ENCODE measurements at places on chromosomes 1 and 21. TPM values are rescaled to one million over a fixed set of nuclear protein-coding genes. Genes with fewer than 3 reads are reported as not detected.
A peak's percentile ranks its signal among the peaks of the same experiment; 100 is the strongest.

DNA sequence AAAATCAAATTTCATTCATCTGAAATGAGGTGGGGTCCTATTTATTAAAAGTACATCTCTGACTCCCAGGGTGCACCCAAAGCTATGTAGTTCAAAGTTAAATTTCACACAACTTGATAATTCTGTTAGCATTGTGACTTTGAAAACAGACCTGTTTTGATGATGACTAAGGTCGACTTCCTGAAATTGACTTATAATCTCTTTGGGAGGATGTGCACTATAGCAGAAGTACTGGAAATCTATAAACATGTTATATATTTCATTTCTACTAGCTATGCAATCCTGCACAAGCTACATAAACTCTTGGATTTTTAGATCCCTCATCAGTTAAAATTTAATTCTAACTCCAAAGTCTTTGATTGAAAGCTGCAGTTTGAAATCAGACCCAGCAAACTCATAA is 507.6 kb downstream of the NEGR1 start:
- no peak for DNase-seq
- H3K27ac ChIP-seq, result no peak overlapping the region
- H3K4me3 ChIP-seq, result no peak overlapping the region
- no peaks in the 10 kb centered on the region for H3K27me3 ChIP-seq

- no peaks in the 10 kb centered on the region for H3K27me3 ChIP-seq
- no peaks in the 10 kb centered on the region for H3K36me3 ChIP-seq
- peak; percentile 68 for DNase-seq
- H3K4me1 ChIP-seq, result peaks cover 9% of the 10 kb centered on the region
- no peak overlapping the region for H3K27ac ChIP-seq
Measured at GRCh38 chr21:33196941-33197374, 32.8 kb upstream of the IFNAR2 start.

GRCh38 chr1:102120910-102121309 is 124.2 kb upstream of the OLFM3 start:
- DNase-seq, result no peak
- H3K27ac ChIP-seq, result no peak overlapping the region
- no peaks in the 10 kb centered on the region for H3K4me1 ChIP-seq
- no peak overlapping the region for H3K4me3 ChIP-seq

DNA sequence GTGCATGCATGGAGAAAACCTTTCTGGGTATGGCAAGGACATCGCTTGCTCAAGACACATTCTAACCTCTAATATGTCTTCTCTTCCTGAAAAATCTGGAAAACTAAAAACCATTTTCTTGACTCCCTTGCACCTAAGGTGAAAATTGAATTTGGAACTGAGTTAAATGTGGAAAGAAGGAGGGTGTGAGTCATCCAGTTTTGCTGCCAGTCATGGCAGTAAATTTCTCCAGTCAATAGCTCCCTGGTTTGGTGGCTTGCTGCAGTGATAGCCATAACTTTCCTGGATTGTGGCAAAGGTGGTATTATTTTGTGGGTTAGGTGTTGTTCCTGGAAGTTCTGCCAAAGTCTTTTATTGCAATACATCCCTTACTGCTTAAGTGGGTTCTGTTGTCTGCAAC is 2.5 kb downstream of the ZCCHC17 start:
- no peak for DNase-seq
- H3K4me3 ChIP-seq, result no peak overlapping the region
- H3K36me3 ChIP-seq, result no peaks in the 10 kb centered on the region
- no peaks in the 10 kb centered on the region for H3K27me3 ChIP-seq

GRCh38 chr1:38029685-38030511 is 16.7 kb downstream of the POU3F1 start:
- DNase-seq, result no peak
- H3K27me3 ChIP-seq, result no peaks in the 10 kb centered on the region
- no peak overlapping the region for H3K27ac ChIP-seq

DNA sequence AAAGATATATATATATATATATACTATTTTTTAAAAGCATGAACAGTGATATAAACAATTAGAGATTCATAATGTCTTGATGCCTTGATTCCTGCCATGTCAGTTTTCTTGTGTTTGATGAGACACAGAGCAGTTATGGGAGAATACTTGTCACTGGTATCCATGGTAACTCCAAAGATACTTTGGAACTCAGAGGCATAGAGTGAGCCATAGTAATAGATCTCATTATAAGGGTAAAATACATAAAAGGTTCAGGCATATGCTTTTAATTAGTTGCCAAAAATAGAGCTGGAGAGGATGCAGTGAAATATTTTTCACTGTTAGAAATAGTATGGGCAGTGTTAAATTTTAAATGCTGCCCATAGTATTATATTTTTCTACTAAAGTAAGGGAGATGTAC is 134.1 kb downstream of the SYT14 start:
- no peak overlapping the region for H3K27ac ChIP-seq
- no peaks in the 10 kb centered on the region for H3K4me1 ChIP-seq
- DNase-seq, result no peak
- H3K27me3 ChIP-seq, result peaks cover 18% of the 10 kb centered on the region

DNA sequence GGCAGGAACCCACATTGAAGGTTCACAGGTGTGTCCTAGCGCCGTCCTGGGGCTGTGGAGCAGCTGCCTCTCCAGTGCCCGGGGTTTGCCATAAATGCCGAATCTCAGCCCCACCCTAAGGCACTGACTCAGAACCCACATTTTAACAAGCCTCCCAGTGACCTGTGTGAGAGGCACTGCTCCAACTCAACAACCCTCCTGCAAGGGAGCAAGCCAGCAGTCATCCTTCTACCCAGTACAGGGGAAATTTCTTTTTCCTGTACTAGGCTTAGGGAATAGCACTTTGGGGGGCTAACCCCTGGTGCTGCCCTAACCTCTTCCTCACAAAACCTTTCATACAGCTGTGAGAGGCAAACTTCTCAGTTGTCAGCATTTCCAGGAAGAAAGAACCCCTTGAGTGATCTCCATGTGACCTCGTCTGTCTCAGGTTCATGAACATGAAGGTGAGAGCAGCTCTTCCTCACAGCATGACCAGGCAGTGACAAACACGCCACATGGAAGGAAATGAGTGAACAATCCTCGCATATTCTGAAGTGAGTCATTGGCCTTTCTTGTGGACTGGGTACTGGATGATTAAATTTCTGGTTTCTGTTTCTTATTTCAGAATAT is 11.4 kb upstream of the BCAR3 start:
- peak; percentile 89 for DNase-seq
- H3K27ac ChIP-seq, result peak overlapping the region; percentile 80
- no peaks in the 10 kb centered on the region for H3K36me3 ChIP-seq
- H3K4me1 ChIP-seq, result peaks cover 83% of the 10 kb centered on the region

DNA sequence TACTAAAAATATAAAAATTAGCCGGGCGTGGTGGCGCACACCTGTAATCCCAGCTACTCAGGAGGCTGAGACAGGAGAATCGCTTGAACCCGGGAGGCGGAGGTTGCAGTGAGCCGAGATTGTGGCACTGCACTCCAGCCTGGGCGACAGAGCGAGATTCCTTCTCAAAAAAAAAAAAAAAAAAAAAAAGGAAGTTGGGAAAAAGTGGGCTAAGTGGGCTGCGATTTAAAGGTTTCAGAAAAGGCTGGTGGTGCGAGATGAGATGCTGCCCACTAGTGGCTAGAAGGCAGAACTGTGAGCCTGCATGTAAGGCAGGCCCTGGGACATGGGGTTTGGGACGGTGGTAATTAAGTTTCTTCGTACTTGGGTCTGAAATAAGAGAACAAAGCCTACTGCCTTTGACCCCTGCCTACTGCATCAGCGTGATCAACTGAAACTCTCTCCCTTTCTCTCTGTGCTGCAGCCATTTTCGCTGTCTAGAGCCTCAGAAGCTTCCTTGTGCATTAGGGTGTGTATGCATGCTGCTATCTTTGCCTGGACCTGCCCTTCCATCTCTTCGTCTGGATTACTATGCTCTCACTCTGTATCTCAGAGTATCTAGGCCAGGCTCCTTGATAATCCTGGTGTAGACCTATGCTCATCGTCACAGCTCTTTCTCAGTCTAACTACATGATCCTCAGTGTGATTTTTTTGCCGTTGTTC is 12.4 kb downstream of the FMOD start:
- H3K4me3 ChIP-seq, result no peak overlapping the region
- peak; percentile 53 for DNase-seq
- no peaks in the 10 kb centered on the region for H3K36me3 ChIP-seq
- peaks cover 15% of the 10 kb centered on the region for H3K27me3 ChIP-seq
- peaks cover 6% of the 10 kb centered on the region for H3K4me1 ChIP-seq

DNA sequence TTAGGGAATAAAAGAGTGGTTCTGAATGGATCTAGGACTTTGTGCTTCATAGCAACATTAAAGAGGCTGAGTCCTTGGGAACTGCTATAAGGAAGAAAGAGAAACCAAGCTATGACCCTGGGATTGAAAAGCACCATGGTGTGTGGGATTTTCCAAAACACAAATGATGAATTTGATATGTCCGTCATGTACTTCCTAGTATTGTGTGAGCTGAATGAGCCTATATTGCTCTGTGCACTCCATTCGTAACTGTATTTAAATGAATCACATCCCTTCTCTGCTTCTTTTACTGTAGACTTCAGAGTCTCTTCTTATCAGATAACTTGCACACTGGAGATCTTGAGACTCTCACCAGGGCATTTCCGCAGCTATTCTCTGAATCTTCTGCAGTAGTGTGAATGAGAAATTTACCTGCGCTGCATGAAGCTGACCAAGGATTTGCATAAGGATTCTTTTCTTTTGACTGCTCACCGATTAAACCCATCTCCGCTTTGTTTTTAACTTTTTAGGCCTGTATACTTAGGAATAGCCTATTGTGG is 23.1 kb upstream of the OR10J4 start:
- H3K4me1 ChIP-seq, result no peaks in the 10 kb centered on the region
- no peaks in the 10 kb centered on the region for H3K36me3 ChIP-seq
- no peak overlapping the region for H3K27ac ChIP-seq
- no peak overlapping the region for H3K4me3 ChIP-seq
- no peak for DNase-seq

DNA sequence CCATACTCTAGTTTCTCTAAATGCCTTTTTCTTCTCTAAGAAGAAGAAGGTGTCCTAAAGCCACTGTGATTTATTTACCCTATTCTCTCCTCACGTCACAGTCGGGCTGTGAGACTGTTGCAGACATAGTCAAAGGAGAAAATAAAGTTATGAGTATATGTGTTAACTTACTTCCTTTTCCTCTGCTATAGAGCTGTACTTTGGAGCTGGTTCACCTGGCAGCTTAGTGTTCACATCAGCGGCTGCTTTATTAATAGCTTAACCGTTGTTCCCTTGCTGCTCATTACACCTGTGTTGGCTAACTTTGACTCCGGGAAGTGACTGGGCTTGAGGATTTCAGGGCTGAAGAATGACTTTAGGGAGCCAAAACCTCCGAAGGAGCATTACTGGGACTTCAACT is 3.6 kb downstream of the PFKFB2 start:
- peaks cover 3% of the 10 kb centered on the region for H3K36me3 ChIP-seq
- peaks cover 13% of the 10 kb centered on the region for H3K4me1 ChIP-seq
- H3K27me3 ChIP-seq, result no peaks in the 10 kb centered on the region
- H3K27ac ChIP-seq, result no peak overlapping the region
- H3K4me3 ChIP-seq, result no peak overlapping the region

DNA sequence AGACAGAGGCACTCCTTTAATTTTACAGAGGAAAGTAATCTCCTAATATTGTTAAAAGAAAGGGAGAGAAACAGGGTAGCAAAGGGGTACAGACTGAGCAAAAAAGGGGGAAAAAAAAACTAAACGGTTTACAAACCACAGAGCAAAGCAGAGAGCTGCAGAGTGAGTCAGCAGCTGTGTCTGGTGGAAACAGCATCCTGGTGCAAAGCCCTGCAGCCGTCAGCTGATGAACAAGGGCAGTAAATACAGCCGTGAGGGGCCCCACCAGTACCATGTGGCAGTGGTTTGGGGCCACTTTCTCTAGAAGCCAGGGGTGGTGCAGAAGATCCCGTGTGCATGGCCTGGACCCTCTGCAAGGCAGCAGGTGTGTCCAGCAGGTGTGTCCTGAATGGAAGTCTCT is 111.3 kb downstream of the ERG start:
- no peaks in the 10 kb centered on the region for H3K36me3 ChIP-seq
- H3K27ac ChIP-seq, result no peak overlapping the region
- H3K4me1 ChIP-seq, result no peaks in the 10 kb centered on the region

DNA sequence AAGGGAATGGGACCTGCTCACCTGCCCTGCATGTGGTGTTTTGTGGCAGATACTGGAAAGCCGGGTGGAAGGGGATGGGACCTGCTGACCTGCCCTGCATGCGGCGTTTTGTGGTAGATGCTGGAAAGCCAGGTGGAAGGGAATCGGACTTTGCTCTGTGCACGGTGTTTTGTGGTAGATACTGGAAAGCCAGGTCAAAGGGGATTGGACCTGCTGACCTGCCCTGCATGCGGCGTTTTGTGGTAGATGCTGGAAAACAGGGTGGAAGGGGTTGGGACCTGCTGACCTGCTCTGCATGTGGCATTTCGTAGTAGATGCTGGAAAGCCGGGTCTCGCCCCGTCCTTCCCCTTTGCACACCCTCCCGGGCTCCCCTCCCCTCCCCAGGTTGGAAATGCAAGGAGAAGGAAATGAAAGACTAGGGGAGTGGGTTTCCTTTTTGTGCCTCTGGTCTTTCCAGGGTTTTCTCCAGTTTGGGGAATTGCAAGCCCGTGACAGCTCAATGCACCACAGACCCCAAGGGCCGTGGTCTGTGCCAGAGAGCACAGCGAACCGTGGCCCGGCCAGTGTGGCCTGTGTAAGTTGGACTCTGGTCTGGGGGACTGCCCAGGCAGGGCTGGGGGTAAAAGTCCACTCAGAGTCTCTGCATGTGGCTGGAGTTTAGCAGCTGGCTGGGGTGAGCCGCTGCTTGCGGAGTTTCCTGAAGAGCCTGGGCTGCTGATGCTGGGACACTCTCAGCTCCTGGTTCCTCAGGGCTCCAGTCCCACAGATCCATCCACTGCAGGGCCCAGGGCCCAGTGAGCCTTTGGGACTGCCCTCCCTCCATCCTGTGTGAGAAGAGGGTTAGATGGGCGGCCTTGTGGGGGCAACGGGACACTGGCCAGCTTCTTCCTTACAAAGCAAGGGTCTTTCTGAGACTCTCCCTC is 105.5 kb downstream of the CRYAA start:
- H3K27ac ChIP-seq, result no peak overlapping the region
- no peaks in the 10 kb centered on the region for H3K36me3 ChIP-seq
- DNase-seq, result no peak
- H3K4me3 ChIP-seq, result no peak overlapping the region

GRCh38 chr1:245084551-245084950 is 70.2 kb upstream of the KIF26B start:
- DNase-seq, result no peak
- H3K4me1 ChIP-seq, result peaks cover 23% of the 10 kb centered on the region
- H3K4me3 ChIP-seq, result no peak overlapping the region
- H3K27me3 ChIP-seq, result no peaks in the 10 kb centered on the region
- H3K27ac ChIP-seq, result no peak overlapping the region
- H3K36me3 ChIP-seq, result no peaks in the 10 kb centered on the region

GRCh38 chr1:61004262-61005003 is 77.9 kb upstream of the NFIA start:
- no peak overlapping the region for H3K27ac ChIP-seq
- no peaks in the 10 kb centered on the region for H3K27me3 ChIP-seq
- H3K36me3 ChIP-seq, result no peaks in the 10 kb centered on the region
- no peak for DNase-seq
- no peaks in the 10 kb centered on the region for H3K4me1 ChIP-seq

The OSCP1 gene
- total RNA-seq, result 4.1 TPM

The HMCN1 gene
- total RNA-seq, result 0.59 TPM

The AP4B1 gene
- 11.1 TPM for total RNA-seq

The HPDL gene
- total RNA-seq, result not detected

The RNU1-3 gene
- total RNA-seq, result 1,685 TPM

The MINDY1 gene
- 1.2 TPM for total RNA-seq

The SHE gene
- not detected for total RNA-seq

Data from HCT116 (cell line).